ENCODE measurements at places on chromosomes 16 and 17.
A peak's percentile ranks its signal among the peaks of the same experiment; 100 is the strongest.

DNA sequence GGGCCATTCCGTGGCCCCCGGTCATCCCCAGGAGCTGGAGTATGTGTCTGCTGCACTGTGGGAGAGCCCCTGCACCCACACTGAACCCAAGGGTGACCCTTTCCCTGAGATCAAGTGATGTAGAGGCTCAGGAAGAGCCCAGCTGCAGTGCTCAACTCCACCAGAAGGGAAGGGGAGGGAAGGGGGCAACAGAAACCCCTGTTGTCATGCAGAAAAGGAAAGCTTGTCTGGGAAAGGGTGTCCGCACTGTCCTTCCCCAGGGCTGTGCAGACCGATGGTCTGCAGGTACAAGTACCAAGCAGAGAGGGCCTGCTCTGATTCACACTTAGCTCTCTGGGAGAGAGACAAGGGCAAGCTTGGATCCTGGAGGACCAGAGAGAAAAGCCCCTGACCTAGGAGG lies 45.7 kb upstream of the TOB1 start:
- DNase-seq: no peak

DNA sequence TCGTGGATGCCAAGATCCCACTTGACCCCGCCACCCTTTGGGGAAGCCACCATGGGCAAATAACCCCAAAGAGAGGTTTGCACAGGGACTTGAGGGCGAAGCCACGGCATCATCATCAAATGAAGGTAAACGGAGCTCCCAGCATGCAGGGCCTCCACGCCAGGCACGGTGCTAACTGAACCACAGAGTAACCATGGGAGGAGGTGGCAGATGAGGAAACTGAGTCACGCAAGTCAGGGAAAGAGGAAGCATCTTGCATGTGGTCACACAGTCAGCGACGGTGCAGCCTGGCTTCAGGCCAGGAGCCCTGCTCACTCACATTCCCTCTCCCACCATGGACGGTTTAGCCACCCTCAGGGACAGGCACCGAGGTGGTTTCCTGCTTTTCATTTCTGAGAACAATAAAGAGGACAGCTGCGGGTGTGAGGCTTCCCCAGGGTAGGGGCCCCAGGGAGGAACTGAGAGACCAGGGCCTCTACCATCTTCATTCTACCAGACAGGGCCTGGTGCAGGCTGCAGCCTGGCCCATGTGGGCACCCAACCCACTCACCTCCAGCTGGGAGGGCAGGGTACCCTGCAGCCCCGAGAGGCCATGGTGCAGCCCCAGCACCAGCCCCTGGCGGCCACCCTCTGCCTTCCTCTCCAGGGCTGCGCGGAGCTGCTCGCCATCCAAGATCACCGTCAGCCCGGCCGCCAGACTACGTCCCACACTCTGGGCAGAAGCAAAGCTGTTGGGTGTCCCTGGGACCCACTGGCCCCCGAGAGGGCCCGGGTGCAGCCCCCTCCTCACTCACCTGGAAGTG lies 78.3 kb downstream of the RMI2 start:
- DNase-seq: no peak

DNA sequence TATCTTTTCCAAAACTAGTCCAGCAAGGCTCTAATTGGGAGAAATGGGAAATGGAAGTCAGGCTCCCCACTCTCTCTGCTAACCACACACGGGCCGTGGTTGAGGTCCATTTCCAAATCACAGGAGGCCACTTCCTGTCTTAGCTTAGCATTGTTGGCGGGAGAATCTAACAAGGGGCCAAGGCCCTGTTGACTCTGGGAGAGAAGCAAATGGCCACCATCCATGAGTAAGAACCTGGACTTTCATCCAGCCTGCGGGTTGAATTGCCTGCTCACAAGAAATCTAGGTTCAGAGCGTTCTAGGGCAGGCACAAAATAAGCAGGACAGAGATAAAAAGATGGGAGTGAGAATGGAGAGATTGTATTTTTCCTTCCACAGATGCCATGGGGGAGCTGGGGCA lies 5.7 kb downstream of the FAM20A start:
- peak; percentile 38 for DNase-seq

GRCh38 chr17:35046245-35046644 lies 17.3 kb downstream of the RFFL start:
- no peak for DNase-seq
